Stimulated activated CD8-positive, alpha-beta memory T cell treated with anti-CD3 and anti-CD28 coated beads, Interleukin-7, amount 100 ng/mL, for 48 hours (primary cell): ENCODE measurements at places on chromosomes 7 and 10.

DNA sequence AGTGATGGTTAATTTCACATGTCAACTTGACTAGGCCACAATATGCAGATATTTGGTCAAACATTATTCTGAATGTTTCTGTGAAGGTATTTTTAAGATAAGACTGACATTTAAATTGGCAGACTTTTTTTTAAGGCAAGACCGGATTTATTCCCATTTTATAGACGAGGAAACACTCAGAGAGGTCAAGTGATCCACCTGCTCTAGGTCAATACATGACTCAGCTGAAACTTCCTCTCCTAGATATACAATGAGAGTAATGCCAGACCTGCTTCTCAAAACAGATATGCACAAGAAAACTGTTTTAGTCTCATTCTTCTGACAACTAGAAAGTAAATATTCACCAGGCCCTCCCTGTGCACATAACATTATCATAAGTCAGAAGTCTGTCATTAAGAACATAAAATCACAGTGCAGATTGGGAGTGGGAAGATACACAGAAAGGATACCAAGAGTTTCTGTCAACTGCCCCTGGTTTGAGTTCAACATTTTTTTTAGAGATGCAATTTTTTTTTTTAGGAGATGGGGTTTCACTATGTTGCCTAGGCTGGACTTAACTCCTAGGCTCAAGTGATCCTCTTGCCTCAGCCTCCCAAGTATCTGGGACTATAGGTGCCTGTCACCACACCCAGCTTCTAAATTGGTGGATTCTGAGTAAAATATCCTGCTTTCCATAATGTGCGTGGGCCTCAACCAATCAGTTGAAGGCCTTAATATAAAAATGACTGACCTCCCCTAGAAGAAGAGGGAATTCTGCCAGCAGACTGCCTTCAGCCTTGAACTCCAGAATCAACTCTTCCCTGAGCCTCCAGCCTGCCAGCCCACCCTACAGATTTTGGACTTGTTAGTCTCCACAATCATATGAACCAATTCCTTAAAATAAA lies 121.4 kb downstream of the ZFAND4 start:
- no peak for DNase-seq

GRCh38 chr10:102948786-102949185 lies 30.7 kb downstream of the CNNM2 start:
- DNase-seq = no peak

- no peak for DNase-seq
Observed at GRCh38 chr7:66039094-66039670, 36.4 kb upstream of the ASL start.

GRCh38 chr7:155756322-155756721 lies 55.9 kb downstream of the SHH start:
- no peak for DNase-seq

DNA sequence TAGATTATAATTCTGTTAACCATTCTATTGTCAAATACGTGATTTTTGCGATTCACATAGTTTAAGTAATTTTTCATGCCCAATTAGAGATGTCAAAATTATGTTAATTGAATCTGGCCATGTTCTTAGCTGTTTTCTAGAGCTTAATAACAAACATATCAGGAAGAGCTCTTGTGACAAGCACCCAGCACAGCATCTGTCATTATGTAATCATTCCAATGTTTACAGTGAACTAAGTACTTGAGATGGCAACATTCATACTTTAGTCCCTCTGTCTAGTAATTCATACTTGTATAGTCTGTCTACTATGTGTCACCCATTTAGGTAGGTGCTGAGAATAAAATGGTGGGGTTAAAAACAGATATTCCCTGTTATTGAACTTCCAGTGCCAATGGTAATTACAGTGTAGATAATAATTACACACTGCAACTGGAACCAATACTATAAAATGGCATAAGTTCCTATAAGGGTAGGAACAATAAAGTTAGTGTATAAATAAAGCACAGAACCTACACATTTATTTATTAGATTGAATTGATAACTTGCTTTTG lies 55.2 kb downstream of the ZEB1 start:
- no peak for DNase-seq

GRCh38 chr10:127338399-127339110 lies 142.2 kb upstream of the INSYN2A start:
- no peak for DNase-seq

GRCh38 chr7:91299952-91300775 lies 35.9 kb downstream of the FZD1 start:
- DNase-seq = no peak

GRCh38 chr7:37265006-37265405 lies 183.7 kb downstream of the ELMO1 start:
- no peak for DNase-seq

DNA sequence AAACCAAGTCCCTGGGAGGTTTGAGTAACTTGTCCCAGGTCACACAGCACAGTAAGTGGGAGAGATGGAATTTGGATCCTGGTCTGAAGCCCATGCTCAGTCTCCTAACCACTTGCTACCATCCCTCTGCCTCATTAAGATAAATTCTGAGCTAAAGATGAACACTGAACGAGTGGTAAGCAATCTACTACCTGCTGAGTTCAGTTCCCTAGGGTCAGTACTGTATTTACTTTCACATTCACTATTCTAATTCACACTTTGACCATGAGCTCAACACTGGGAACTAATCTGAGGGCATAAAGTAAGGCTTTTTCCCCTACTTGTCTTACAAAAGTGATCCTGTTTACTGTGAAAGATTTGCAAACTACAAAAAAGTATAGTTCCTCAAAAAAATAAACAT lies 2.4 kb downstream of the UROS start:
- DNase-seq = no peak

DNA sequence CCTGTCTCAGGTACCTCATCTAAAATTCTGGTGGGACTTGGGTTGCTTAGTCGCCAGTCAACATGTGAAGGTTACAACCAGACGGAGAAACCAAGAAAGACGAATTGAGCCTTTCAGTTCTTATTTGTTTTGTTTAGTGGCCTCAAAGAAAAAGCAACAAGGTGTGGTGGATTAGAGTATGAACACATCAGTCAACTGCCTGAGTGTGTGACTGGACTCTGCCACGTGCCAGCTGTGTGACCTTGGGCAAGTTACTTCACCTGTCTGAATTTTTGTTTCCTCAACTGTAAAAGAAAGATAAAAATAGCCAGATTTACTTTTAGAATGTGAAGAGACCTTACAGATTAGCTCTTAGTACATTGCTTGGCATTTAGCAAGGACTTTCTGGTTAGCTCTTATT lies 259.2 kb downstream of the CREB5 start:
- DNase-seq = no peak

GRCh38 chr10:78748235-78748533 lies 320.6 kb upstream of the ZMIZ1 start:
- DNase-seq = no peak

DNA sequence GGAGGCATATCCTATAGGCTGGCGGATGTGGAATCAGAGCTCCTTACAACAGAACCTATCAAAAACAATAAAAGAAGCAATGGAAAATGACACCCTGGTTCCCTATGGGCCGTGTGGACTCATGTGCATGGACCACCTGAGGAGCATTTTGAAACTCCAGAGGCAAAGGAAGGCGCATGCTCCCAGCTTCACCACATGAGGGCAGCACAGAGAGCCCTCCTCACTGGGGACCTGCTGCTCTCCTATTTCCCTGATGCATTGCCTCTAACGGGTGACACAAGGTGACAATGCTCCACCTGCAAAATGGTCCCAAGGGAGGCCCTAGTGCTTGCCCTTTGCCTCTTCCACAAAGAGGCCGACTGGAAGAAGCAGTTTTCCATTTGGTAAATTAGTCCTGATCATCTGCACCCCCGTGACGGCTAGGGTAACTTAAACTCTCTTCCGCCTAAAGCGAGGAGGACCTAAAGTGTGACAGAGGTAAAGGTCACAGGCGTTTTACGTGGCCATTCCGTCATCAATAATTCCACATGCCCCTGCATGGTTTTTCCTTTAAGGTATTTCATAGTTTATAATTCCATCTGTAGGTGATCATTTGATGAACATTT lies 67.7 kb downstream of the GPAM start:
- peak; percentile 4 for DNase-seq

GRCh38 chr7:149245244-149245643 lies 5.8 kb downstream of the ZNF212 start:
- DNase-seq = peak; percentile 64

DNA sequence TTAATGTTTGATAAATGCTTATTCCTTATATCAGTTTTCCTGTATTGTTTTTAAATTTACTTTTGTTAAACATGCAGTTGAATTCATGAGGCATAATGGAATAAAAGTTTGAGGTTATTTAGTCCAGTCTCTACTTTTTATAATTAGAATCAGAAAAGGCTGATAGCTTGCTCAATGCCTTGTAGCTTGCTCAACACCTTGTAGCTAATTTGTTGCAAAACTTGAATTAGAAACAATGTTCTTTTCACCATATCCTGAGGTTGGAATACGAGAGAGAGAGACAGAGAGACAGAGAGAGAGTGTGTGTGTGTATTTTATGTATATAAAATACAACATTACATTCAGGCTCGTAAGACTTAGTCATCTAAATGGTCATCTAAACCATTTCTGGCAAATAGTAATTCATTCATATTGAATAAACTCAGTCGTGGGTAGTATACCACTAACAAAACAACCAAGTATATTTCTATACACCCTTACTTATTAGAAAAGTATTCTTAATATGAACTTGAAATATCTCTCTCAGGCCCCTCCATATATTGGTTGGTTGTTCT lies 243.5 kb downstream of the ADK start:
- no peak for DNase-seq

GRCh38 chr10:37947526-37947925 lies 28.9 kb downstream of the ZNF25 start:
- no peak for DNase-seq

- DNase-seq = no peak
Observed at GRCh38 chr10:98208925-98209324, 59.1 kb downstream of the LOXL4 start.

DNA sequence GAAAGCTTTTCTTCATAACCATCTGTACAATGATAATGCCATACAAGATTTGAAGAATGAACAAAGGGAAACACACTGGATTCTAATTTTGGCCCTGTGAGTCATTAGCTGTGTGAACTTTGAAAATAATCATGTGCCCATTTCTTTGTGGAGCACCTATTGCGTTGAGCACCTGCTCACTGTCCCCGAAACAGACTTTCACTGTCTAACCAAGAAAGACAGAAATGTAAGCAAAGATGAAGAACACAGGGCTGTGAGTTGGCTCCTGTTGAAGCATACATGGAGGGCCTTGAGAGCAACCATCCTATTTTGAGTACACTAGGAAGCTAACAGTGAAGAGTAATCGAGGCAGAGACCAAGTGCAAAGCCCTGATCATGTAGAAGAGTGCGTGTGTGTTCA lies 118.4 kb upstream of the SLC25A13 start:
- no peak for DNase-seq

GRCh38 chr10:43258562-43259212 lies 8.2 kb downstream of the RASGEF1A start:
- no peak for DNase-seq

- DNase-seq = no peak
Observed at GRCh38 chr7:1078519-1078918, 9.4 kb upstream of the GPER1 start.

GRCh38 chr10:79179164-79179956 lies 110.6 kb downstream of the ZMIZ1 start:
- DNase-seq = no peak

DNA sequence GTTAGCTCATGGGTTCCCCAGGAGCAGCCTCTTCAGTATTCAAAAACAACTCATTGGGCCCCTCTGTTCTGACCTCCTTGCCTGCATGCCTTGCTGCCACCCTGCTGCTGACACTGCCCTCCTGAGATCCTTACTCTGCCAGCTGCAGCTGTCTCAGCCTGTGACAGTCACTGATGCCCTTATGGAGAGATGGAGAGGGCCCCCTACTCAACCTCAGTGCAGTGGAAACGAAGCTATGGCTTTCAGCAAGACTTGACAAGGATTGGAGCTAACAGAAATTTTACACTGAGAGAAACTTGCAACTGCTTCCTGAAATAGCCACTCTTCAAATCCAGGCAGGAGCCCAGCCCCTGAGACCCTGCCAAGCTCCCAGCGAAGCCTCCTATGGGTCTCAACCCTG lies 678.3 kb upstream of the C7orf33 start:
- no peak for DNase-seq

GRCh38 chr10:74748468-74749031 lies 77.8 kb upstream of the KAT6B start:
- no peak for DNase-seq

GRCh38 chr10:29543715-29544114 lies 91.1 kb downstream of the SVIL start:
- no peak for DNase-seq

DNA sequence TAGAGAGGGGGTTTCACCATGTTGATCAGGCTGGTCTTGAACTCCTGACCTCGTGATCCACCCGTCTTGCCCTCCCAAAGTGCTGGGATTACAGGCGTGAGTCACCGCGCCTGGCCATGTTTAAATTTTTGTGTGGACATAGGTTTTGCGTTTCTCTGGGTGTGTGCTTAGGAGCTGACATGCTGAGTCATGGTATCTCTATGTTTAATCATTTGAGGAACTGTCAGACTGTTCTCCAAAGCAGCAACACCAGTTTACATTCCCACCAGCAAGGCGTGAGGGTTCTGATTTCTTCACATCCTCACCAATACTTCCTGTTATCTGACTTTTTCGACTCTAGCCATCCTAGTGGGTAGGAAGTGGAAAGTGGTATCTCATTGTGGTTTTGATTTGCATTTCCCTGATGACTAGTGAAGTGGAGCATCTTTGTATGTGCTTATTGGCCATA lies 153.7 kb downstream of the DNAJB6 start:
- peak; percentile 42 for DNase-seq

DNA sequence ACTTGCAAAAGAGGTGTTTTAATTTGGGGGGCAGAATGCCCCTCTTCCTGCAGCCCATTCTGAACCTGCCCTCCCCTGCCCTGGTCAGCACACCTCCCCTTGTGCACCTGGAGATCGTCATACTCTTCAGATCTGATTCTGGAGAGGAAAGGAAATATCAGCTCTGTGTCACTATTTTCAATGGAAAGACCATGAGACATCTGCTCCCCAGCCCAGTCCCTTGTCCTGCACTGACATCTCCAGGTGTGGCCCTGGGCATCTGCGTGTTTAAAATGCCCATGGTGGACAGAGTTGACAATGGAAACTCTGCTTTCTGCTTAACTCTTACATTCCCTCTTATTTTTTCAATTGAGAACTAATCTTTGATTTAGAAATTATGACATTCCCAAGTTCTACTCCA lies 41.6 kb upstream of the RASGEF1A start:
- no peak for DNase-seq

GRCh38 chr10:130443066-130443465 lies 306.9 kb downstream of the GLRX3 start:
- DNase-seq = no peak

GRCh38 chr7:4621396-4621795 lies 60.7 kb upstream of the FOXK1 start:
- no peak for DNase-seq
